Activated CD8-positive, alpha-beta T cell treated with anti-CD3 and anti-CD28 coated beads for 36 hours (primary cell): ENCODE measurements at places on chromosomes 1 and 21. TPM values are rescaled to one million over a fixed set of nuclear protein-coding genes. Genes with fewer than 3 reads are reported as not detected.

Gene TTC39A
- not detected for total RNA-seq

Gene BARHL2
- total RNA-seq: not detected

Gene PDPN
- total RNA-seq: not detected

Gene NBPF4
- total RNA-seq: not detected

Gene LAPTM5
- 229 TPM for total RNA-seq

Gene C1orf185
- total RNA-seq: not detected

Gene TMIGD3
- total RNA-seq: not detected

Gene NUDT4B
- total RNA-seq: not detected

Gene TCHH
- not detected for total RNA-seq
